ENCODE measurements at places on chromosomes 5 and 9.
A peak's percentile ranks its signal among the peaks of the same experiment; 100 is the strongest.

GRCh38 chr5:174567506-174568141 lies 156.8 kb upstream of the MSX2 start:
- no peak for DNase-seq

- DNase-seq, result no peak
These were observed 289.3 kb downstream of the KIAA0825 start for GRCh38 chr5:94329115-94329514.

DNA sequence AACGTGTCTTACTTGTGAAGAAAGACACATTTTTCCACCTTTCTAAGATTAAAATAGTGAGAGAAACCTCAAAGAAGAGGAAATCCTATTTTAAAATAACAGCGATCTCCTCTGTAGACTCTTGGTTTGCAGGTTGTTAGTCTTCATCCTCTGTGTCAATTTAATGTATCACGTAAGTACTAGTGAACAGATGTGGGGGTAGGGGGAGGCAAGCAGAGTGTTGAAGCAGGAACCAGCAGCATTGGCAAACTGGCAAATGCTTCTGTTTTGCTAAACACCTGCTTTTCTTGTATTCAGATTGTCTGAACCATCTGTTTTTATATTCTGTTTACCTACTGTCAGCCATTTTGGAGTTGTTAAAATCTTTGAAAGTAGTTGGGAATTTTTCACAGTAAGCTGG lies 159.3 kb upstream of the TLX3 start:
- DNase-seq, result no peak

DNA sequence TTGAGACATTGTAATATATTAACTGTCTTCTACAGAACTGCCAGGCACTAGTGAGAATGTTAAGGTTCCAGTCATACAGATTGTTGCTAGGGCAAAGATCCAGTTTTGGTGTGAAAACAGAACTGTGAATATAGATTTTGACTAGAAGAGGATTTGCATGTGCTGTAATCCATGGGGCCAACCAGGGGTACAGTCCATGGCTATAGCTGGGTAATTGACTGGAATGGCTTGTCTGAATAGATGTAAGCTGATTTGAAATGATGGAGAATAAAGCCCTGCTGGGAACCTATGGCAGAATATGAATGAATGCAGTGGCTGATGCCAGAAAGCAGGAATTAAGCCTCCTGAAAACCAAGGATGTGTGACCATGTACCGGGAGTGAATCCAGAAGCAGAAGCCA lies 748.5 kb upstream of the CDH10 start:
- no peak for DNase-seq

- DNase-seq, result no peak
These were observed 102.9 kb downstream of the ISL1 start for GRCh38 chr5:51486158-51486557.

GRCh38 chr5:252546-252945 lies 18.9 kb upstream of the PDCD6 start:
- DNase-seq, result no peak

- DNase-seq, result no peak
These were observed 204.1 kb upstream of the MEF2C start for GRCh38 chr5:89087128-89087527.

- no peak for DNase-seq
These were observed 52.1 kb upstream of the DAB2 start for GRCh38 chr5:39476843-39477220.

DNA sequence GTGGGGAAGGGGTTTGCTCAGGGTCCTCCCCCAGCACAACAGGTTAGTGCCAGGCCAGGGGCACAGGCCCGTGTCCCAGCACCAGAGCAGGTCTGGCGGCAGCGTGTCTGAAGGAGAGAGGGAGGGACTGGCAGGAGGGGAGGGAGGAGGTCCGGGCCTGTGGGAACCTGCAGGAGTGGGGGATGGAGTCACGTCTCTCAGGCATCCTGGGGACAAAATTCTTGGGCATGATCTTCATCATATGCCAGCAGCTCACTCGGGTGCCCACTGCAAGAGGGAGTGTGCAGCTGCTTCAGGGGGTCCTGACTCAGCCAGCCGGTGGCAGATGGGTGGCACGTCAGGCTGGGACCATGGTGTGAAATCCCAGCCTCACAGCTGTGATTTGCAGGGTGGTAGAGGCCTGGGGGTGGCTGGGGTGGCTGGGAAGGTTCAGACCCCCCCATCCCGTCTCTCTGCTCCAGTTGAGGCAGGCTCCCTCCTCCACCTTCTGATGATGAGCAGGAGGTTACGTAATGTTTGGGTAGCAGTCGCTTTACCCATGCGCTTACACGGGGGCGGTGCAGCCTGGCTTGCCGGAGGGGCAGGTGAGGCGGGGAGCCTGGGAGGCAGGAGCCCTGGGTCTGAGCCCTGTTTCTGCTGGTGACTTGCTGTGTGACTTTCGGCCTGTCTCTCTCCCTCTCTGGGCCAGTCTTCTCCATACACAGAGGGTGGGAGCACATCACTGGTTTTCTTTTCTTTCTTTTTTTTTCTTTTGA lies 40.5 kb downstream of the NCS1 start:
- DNase-seq, result peak; percentile 70

- no peak for DNase-seq
These were observed 340.3 kb downstream of the KDM4C start for GRCh38 chr9:7097785-7098752.

DNA sequence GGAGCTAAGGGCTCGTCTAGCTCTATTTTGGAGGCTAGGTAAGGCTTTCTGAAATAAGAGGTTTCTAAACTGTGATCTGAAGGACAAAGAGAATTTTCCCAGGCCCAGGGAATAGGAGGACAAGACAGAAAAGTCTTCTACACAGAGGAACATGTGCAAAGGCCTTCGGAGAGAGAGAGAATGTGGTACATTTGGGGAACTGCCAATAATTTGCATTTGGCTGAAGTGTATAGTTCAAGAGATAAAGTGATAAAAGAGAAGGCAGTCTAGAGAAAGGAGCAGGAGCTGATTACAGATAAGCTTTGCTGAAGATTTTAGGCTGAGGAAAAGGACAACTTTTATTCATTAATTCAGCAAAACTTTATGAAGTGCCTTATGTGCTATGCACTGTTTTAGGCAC lies 214.4 kb upstream of the ELL2 start:
- no peak for DNase-seq
